Activated CD4-positive, alpha-beta memory T cell treated with anti-CD3 and anti-CD28 coated beads for 36 hours (primary cell): ENCODE measurements at places on chromosomes 11 and 22. TPM values are rescaled to one million over a fixed set of nuclear protein-coding genes. Genes with fewer than 3 reads are reported as not detected.
A peak's percentile ranks its signal among the peaks of the same experiment; 100 is the strongest.

DNA sequence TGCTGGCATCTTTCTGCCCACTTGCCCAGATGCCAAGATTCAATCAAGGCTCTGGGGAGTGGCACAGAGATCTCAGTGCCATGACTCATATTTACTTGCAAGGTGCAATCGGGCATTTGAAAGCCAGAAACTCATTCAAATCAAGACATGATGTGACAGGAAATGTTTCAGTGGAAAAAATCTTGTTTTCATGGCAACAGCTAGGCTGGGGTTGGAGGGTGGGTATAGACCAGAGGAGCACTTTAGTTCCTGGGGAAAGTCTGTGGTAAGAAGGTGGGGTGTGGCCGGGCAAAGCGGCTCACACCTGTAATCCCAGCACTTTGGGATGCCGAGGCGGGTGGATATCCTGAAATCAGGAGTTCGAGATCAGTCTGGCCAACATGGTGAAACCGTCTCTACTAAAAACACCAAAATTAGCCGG lies 1.2 kb downstream of the MAJIN start:
- peak; percentile 67 for DNase-seq

- DNase-seq: no peak
Observed at GRCh38 chr11:57804466-57804865, 42.9 kb downstream of the CTNND1 start.

Gene SNX32
- 2.0 TPM for total RNA-seq

DNA sequence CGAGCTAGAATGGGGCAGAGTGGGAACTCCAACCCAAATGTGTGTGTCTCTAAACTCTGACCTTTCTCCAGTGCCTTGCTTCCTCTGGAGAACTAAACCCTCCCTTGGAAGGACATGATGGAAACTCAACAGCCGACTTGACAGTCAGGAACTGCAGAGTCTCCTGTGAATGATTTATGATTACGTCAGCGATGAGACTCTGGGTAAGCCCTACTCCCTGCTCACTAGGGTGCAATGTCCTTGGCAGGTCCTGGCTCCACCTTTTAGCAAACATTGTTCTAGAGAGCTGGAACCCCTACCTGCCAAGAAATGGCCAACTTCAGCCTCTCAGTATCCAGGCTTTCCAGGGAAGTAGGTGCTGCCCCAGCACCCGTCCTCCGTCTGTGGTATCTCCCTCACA lies 96.1 kb upstream of the CD82 start:
- no peak for DNase-seq

DNA sequence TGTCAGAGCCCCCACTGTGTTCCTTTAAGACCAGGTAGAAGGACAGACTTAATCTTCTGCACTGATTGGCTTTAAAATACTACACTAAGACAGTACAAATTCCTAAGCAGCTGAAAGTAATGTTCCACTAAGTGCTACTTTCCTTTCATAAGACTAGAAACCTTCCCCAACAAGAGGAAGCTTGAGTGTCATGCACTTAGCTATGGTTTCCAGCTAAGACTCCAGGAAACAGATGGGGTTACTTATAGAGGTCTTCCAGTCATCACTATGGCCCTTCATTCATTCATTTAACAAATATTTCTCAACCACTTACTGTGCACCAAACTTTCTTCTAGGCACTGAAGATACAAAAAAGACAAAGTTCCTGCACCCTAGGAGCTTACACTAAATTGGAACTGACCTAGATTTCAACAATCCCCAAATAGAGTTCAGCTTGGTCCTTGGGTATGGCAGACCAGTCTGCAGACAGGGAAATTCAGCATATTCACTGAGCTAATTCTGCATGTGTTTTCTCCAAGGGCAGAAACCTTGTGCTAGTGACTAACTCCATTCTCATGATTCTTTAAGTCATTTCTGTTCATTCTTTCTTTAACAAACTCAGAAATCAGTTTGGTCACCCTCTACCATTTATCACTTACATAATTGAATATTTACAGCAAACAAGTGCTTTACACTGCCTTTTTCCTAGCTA lies 178.4 kb upstream of the MTNR1B start:
- no peak for DNase-seq

Gene POU2F3
- total RNA-seq: not detected

- no peak for DNase-seq
Observed at GRCh38 chr11:129608711-129609110, 206.9 kb upstream of the TMEM45B start.

Gene NLRP14
- 0.07 TPM for total RNA-seq

Gene PDGFD
- total RNA-seq: not detected

GRCh38 chr11:128555606-128556005 lies 31.8 kb downstream of the ETS1 start:
- DNase-seq: no peak

- DNase-seq: no peak
Observed at GRCh38 chr11:117816151-117816741, 8.3 kb downstream of the FXYD2 start.

GRCh38 chr11:72422414-72422813 lies 11.9 kb downstream of the CLPB start:
- DNase-seq: no peak

GRCh38 chr11:108432783-108433182 lies 34.5 kb downstream of the C11orf65 start:
- DNase-seq: no peak

Gene ENTHD1
- 0.95 TPM for total RNA-seq
